Cardiac septum (tissue), 1 donor: ENCODE measurements at places on chromosomes 2 and 18. TPM values are rescaled to one million over a fixed set of nuclear protein-coding genes. Genes with fewer than 3 reads are reported as not detected.

GRCh38 chr2:130336150-130336876, 6.4 kb upstream of the IMP4 start:
- DNase-seq = no peak

GRCh38 chr2:1621041-1621440, 123.3 kb downstream of the PXDN start:
- peak; percentile 56 for DNase-seq

DNA sequence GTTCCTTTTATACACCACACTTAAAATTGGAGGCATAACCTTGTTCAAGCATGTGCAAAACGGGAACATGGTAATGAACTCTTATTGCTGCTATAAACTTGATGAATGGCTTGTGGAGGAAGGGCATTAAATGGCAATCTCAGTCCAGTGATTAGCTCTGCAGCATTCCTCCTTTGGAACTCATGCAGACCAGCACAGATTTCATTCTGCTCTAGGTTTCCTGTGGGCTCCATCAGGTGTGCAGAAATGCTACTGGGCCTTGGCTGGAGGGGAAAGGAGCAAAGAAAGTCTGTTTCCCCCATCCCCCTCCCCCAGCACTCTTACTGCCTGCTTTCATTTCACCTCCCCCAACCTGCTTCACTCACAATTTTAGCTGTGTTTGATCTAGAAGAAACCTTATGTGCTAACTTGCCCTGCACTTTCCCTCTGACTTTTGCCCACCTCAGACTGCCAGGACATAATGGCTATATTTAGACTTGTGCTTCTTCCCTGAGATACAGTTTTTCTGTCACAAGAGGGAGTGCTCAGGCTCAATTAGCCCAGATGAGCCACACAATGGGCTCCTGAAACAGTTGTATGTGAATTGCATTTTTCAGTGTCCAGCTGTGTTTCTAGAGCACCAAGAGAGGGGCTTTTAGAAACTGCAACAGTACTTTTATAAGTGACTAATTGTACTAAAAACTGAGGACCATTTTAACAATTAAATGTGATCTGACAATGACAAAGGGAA, 109.8 kb downstream of the FSHR start:
- no peak for DNase-seq

The PDE11A gene
- 0.54 TPM for total RNA-seq

DNA sequence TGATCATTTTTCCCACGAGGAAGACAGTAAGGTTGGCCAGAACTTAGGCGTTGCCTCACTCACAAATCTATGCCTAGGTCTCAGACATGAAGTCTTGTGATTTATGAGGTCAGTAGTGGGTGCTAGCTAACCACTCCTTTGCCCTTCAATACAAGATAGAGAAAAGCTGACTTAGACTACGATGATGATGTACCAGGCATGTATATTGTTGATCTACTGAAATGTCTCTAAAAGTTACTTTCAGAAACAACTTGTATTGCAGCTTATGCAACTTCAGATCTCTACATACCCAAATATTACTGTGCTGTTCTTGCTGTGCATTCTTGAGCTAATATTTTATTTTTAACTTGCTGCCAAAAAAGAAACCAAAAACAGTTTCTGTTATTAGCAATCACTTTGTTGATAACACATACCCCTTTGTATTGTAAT, 30.6 kb downstream of the MAPRE2 start:
- no peak for DNase-seq
